ENCODE measurements at places on chromosomes 4 and X.

DNA sequence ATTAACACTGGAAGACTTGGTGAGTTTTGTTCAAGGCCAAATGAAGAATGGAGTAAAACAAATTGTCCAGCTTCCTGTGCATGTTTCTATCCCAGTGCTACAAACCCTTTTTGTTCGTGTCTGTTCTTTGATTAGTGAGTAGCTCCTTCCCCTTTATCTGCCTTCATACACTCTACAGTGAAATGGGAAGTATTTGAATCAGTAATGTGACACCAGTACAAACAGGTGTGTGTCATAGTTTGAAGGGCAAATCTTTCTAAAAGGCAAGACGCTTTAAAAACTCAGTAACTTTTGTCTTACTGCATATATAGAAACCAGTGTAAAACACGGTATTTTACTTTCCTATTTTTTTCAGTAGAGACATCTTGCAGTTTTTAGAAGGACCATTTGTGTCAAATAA lies 5.9 kb downstream of the ARHGEF38 start:
- no peak for DNase-seq

DNA sequence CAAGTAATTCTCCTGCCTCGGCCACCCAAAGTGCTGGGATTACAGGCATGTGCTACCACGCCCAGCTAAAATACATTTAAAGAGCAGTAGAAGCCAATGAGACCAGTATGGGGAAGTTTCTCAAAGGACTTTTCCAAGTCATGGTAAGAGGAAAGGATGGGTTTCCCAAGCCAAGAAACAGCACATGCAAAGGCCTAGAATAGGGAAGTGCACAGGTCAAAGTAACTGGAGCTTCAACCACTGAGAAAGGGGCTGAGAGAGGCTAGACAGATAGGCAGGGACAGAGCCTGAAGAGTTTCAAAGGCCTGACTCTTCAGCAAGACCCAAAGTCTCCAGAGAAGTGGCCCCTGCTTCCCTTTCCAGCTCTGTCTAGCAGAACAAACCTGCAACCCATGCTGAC lies 162.1 kb downstream of the CORIN start:
- no peak for DNase-seq

GRCh38 chr4:186307497-186307896 lies 41.5 kb downstream of the F11 start:
- no peak for DNase-seq

DNA sequence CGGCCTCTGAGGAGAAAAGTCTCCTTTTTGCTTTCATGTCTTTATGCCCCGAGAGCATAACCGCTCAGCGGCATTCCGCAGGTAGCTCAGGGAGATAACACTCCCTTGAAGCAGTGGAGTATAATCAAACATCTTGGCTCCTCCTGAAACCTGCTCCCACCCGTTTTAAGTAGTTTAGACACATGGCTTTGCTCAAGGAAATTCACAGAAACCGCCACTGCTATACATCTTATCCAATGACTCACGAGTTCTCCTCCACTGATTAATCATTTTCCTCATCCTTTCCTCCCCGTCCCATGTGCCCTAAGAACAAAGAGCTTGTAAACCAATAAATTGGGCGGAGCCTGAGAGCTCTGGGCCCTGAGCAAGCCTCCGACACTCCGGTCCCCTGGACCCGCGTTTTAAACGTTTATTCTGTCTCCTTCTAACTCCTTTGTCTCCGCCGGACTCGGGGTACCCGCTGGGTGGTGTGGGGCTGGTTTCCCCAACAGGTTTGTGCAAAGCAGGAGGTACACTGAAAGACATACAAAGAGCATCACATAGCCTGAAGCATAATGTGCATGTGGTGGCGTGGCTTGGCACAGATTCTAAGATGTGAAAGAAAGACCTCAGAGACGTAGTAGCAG lies 401.2 kb downstream of the TLL1 start:
- no peak for DNase-seq

DNA sequence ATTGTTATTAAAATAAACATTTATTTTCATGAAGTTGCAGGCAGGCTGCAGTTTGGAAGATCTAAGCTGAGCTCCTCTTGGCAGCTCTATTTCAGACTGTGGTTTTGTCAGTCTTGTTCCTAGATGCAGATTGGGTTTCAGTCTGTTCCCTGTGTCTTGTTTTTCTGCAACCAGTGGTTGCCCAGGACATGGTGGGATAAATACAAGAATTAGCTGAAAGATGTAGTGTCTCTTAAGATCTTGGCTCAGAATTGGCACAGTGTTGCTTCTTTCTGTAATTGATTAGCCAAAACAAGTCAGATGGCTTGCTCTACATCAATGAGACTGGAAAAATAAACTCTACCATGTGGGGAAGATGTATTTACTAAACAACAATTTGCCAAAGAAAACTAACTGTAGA lies 283.0 kb upstream of the BOD1L1 start:
- DNase-seq: no peak

- DNase-seq: no peak
Measured at GRCh38 chr4:21882051-21882839, 66.3 kb downstream of the KCNIP4 start.

- no peak for DNase-seq
Measured at GRCh38 chr4:141406237-141406636, 185.5 kb downstream of the ZNF330 start.

- DNase-seq: no peak
Measured at GRCh38 chrX:2343413-2343812, 157.4 kb downstream of the DHRSX start.

- peak; percentile 78 for DNase-seq
Measured at GRCh38 chrX:39854772-39855747, 242.7 kb downstream of the BCOR start.

GRCh38 chrX:68829582-68830418 lies 979 bp downstream of the EFNB1 start:
- DNase-seq: peak; percentile 10

DNA sequence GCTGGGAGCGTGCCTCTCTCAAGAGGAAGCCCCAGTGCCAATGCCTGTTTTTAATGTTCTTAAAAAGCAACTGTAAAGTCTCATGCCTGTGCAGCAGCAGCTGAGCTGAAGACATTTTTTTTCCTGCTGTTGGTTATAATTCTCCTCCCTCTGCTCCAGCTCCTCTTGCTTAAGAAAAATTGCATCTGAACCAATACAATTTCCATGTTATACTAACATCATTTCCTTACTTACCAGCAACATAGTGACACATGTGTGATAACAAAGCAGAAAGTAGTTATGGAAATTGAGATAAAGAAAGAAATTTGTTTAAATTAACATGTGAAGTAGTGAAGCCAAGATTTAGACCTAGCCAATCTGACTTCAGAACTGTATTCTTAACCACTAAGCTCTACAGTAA lies 101.4 kb downstream of the TBC1D19 start:
- DNase-seq: no peak

DNA sequence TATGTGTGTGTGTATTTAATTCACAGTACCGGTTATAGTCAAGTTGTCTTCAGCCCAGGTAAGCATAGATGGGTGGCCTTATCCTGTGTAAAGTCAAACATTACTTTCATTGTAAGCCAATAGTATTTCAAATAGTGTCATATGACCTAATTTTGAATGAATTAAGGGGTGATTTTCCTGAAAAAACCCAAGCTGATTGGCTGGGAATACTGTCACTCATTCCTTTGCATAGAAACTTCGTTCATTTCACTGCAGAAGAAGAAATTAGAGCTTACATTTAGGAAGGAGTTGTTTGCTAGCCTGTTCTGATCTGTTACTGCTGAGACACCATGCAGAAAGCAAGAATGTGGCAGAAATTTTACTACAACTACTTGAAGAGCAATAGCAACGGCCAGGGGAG lies 45.4 kb downstream of the SMARCAD1 start:
- DNase-seq: no peak

DNA sequence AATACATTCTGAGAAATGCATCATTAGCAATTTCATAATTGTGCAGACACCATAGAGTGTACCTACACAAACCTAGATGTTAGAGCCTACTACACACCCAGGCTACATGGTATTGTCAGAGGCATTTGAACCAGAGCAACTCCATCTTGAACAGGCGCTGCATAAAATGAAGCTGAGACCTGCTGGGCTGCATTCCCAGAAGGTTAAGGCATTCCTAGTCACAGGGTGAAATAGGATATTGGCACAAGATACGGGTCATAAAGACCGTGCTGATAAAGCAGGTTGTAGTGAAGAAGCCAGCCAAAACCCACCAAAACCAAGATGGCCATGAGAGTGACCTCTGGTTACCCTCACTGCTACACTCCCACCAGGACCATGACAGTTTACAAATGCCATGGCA lies 116.4 kb downstream of the LARP7 start:
- no peak for DNase-seq

DNA sequence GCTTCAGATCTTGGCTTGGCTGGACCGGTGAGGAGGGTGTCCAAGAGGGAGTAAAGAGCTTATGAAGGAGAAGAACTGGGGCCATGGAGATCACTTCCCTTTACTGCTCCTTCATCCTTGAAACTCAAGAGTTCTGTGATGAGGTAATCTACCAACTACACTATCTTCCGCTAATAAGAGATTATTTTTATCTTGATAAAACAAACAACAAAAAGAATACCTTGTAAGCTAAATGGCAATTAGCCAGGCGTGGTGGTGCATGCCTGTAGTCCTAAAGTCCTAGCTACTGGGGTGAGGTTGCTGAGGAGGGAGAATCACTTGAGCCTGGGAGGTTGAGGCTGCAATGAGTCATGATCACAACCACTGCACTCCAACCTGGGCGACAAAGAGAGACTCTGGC lies 47.4 kb downstream of the HAUS3 start:
- no peak for DNase-seq

DNA sequence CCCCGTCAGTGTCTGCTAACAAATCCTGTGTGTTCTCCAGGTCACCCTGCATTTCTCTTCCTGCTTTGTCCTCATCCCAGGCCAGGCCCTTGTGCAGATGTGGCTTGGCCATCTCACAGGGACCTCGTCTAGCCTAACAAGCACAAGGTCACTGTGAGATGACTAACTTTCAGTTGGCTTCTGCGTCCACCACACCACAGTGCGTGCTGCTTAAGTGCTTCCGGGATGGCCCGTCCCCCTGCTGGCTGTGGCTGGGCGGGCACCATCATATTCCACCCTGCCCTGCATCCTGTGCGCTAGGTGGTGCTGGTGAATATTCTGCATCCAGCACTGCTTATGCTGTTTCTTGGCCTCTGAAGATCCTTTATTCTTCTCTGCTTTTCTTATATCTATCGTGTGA lies 33.8 kb downstream of the RBBP7 start:
- no peak for DNase-seq

- DNase-seq: no peak
Measured at GRCh38 chrX:10015355-10015722, 48.2 kb downstream of the CLDN34 start.

DNA sequence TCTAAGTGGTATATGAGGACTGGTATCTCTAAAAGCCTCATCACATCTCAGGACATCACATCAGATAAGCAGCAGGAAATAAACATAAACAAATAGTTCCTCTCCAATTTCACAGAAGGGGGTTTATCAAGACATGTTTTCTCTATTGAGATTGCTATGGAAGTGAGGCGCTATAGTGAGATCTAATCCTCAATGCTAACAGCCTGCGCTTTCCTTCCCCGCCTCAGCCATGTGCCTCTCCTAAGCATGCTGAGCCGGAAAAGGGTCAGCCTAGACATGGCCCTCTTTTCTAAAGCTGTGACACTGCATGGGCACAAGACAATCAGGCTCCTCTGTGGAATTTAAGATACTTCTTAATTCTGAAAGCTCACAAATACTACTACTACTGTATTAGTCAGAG lies 286.1 kb downstream of the INPP4B start:
- DNase-seq: no peak

GRCh38 chr4:61443813-61444510 lies 243.8 kb downstream of the ADGRL3 start:
- no peak for DNase-seq

DNA sequence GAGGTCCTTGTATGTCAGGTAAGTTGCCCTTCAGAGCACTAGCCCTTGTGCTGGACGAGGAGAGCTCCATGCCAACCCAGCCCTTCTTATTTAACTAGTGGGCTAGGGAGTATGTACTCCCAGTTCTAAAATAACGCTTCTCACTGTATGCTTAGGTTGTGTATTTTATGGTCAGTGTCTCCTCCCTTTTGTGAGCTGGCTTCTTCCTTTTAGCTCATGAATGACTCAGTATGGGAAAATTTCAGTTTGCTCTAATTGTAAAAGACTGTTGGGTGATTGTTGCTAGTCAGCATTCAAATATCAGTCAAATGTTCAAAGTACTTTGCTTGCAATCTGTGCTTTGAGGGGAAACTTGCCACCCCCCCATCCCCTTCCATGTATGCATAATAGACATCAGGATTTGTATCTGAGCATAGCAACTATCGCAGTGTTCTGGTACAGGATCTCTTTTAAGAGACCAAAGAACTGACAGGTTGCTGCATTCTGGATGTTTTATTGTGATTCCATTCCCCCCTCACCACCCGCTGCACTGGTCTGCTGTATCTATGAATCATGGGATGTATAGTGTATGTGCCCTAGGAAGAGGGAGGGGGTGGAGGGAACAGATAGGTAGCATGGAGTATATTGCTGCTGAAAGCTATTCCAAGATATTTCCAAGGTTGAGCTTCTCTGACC lies 34.7 kb downstream of the DLG3 start:
- no peak for DNase-seq

- DNase-seq: no peak
Measured at GRCh38 chr4:151573474-151573873, 164.5 kb downstream of the FHIP1A start.

DNA sequence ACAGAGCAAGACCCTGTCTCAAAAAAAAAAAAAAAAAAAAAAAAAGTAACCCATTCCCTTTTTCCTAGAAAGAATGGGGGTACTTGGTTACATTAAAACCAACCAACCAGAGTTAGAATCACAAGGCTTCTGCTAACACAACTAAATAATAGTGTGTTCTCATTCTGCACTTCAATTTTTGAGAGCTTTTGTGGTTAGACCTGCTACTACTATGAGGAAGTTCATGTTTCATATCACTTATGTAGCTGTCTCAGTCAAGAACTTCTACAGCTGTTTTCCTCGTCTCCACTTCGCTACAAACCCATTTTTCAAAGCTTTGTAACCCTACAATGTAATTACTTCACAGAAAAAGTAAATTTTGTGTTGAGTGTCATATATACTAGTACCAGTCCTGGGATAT lies 58.3 kb downstream of the PDHA2 start:
- no peak for DNase-seq
